ENCODE measurements at places on chromosomes 11 and 22. TPM values are rescaled to one million over a fixed set of nuclear protein-coding genes. Genes with fewer than 3 reads are reported as not detected.

DNA sequence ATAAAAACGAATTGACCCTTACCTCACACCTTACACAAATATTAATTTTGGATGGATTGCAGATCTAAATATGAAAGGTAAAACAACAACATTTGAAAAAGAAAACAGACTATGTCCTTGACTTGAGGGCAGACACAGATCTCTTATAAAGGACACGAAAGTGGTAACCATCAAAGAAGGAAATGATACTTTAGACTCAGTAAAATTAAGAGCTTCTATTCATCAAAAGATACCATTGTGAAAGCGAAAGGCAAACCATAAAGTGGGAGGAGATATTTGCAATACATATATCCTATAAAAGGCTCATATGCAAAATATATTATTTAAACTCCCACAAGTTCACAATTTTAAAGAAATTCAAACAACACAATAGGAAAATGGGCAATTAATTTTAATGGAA is 5.0 kb downstream of the HEPACAM start:
- DNase-seq, result no peak

The IL17REL gene
- total RNA-seq, result 0.31 TPM

DNA sequence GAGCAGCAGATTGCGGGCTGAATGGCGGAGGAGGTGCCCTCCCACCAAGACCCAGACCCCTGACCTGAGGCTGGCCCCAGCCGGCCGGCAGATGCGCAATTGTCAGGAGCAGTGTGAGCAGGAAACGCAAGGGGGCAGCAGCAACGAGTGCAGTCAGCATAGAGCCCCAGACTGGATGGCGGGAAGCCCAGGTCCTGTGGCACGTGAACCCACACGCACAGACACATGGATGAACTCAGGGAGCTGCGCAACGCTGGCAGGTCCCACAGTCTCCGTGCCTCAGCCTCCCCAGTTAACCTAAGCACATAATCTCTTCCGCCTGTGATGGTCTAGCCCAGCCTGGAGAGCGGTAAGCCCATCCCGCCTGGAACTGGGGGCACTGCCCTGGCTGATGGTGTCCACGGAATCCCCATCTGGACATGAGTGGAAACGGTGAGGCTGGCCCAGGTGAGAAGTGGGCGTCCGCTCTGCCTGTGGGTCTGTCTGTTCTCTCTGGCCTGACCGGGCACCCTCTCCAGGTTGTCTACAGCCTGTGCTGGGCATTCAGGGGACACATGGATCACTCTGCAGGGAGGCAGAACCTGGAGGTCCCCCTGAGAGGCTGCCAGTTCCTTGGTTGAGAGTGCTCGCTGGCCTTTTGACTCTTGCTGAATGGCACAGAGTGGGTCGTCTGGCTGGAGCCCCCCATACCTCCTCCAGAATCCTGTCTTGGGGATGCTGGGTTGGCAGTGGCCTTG is 626 bp upstream of the TBX10 start:
- peak; percentile 93 for DNase-seq

DNA sequence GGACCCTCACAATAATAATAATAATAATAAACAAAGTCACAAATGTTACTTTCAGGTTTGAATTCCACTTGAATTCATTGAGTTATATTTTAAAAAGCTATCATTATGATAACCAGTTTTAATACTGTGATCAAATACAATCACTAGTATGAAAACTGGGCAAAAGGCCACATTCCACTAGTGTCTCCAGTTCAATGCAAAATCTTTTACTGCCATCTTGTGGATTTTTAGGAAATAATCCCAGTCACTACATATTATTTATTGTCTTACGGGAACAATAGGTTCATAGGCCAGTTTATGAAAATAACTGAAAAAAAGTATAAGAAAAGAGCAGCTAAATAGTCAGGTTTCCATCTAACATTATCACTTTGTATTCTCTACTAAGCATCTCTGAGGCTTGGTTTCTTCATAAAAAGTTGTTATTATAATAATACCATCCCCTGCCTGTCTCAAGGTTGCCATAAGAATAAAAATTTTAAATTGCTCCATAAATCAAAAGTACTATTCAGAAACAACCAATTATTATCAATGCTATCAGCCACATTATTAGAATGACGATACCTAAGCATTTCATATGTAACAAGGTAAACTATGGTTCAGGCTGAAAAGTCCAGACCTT is 533.9 kb upstream of the CCDC90B start:
- DNase-seq, result peak; percentile 58

- no peak for DNase-seq
These were observed 56.5 kb upstream of the CABP7 start for GRCh38 chr22:29663180-29663821.

The SUN2 gene
- 12.6 TPM for total RNA-seq

GRCh38 chr11:59473015-59473414 is at the start of gene OR4D10:
TSS of gene OR4D10 (plus strand) at chr11:59473315. CDS start at chr11:59477430, 4,115 bp downstream.
- no peak for DNase-seq

DNA sequence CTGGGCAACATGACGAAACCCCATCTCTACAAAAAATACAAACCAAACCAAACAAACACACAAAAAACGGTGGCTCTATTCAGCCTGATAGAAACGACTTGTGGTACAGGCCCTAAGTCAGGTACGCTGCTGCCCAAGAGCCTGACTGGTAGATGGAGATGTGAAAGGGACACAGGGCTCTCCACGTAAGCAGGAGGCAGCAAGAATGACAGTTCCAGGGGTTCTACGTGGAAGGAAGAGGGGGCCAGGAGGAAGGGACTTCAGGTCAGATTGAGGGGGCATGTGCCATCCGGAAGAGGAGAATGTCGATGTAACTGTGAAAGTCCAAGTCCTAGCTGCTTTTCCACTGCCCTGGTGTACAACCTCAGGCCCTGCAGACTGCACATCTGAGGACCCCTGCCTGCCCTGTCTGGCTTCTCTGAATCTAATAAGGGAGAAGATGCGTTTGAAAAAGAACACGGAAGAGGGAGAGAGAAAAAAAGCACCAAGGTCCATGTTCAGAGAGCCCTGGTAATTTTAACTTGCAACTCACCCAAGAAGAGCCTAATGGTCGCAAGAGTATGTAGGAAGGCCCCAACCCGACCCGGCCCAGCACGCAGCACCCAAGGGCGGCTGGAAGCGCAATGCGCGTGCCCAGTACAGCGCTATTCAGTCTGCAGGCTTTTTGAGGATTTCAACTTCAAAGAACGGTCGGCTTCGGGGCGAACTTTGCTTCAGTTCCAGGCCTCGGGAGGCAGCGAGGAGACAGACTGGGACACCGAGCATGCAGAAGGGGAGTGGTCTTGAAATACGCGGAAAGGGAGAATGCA is 909 bp upstream of the ZNRD2 start:
- no peak for DNase-seq

The PYGM gene
- 4.4 TPM for total RNA-seq

- DNase-seq, result peak; percentile 62
These were observed 66.9 kb downstream of the NFAM1 start for GRCh38 chr22:42365111-42365865.

- peak; percentile 11 for DNase-seq
These were observed 35.3 kb downstream of the MAP6 start for GRCh38 chr11:75633409-75634066.

DNA sequence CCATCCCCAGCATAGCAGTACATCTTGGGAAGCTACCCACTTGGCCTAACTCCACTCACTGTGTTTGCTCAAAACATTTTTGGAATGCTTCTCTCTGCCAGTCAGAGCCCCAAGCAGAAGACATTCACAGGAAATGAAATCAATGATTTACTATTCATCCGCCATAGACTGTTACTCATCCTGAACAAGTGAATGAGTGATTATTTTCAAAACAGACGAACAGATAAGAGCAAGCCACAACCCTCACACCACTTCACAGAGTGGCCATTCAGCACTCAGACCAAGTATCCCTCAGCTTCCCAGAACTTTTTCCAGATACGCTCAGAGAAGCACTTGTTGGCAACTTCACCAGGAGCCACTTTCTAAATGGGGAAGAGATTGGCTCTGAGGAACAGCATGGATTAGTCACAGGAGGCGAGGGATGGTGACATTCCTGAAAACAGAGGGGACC is 13.0 kb upstream of the UBASH3B start:
- DNase-seq, result no peak

The OSBP2 gene
- 7.1 TPM for total RNA-seq

The CRYAB gene
- 6.1 TPM for total RNA-seq

DNA sequence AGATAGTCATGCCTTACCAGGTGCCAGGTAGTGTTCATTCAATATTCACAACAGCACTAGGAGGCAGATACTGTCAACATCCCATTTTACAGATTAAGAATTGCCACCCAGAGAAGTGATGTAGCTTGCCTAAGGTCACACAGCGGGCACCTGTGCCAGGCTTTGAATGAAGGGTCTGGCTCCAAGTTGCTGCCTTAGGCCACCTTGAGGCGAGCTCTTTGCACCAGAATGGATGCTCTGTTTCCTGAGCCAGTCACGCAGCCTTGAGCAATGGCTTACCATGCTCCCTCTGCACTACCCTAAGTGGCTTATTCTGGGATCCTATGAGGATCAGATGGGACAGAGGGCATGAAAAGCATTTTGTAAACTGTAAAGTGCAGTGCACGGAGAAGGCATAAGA is 25.1 kb upstream of the TIMP3 start:
- no peak for DNase-seq

The RBMXL2 gene
- total RNA-seq, result not detected

DNA sequence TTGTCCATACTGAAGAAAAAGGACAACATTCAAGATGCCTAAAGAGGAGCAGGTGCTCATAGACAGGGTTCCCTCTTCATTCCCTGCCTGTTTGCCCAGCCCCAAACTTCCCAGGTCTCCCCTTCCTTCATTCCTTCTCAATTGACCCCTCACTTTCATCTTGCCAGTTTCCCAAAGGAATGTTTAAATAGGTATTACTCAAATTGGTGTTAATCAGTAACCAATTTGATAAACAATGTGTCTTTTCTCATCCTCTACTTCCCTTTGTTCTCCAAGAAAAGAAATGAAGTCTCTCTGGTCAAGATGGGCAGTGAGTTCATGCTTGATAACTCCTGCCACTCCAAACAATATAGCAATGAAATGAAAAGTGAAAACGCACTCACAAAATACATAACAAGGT is 101.9 kb downstream of the TMPRSS5 start:
- no peak for DNase-seq

The MS4A6E gene
- not detected for total RNA-seq

GRCh38 chr22:49418943-49419342 is 408.7 kb downstream of the BRD1 start:
- no peak for DNase-seq

The CCDC157 gene
- 6.9 TPM for total RNA-seq

DNA sequence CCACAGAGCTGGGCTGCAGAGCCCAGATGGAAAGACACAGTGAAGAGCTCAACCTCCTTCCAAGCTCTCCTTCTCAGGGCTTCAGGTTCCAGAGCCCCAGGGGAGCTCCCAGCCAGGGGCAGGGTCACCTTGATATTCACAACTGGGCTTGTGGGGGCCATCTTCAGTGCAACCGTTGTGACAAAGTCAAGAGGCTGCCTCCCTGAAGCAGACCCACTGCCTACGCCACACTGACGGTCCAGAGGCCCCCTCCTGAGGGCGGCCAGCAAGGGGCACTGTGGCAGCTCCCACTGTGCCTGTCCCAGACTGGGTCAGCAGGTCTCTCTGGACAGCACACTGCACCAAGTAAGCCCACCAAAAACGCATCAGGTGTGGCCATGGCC is 84.1 kb downstream of the DGCR2 start:
- DNase-seq, result no peak

GRCh38 chr22:17319546-17319945 is 49.7 kb upstream of the CECR2 start:
- no peak for DNase-seq

The PKP3 gene
- 18.7 TPM for total RNA-seq

The TRIOBP gene
- total RNA-seq, result 48.4 TPM

DNA sequence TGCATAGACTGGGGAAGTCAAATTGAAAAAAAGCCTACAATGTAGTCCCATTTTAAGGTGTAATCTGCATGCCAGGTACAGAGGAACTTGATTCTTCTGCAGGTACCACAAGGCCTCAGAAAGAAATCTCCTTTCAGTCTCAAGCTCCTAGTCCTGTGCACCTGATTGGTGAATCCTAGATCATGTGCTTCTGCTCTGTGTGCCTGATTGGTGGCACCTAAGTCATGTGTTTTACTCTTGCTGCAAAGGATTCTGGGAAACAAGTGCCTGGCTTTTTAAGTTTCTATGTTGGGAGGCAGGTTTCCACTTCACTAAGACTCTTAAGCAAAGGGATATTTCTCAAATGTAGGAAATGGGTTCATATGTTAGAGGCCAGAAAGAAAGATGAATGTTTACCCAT is 29.1 kb downstream of the INSC start:
- DNase-seq, result no peak

The NXPE4 gene
- total RNA-seq, result not detected

DNA sequence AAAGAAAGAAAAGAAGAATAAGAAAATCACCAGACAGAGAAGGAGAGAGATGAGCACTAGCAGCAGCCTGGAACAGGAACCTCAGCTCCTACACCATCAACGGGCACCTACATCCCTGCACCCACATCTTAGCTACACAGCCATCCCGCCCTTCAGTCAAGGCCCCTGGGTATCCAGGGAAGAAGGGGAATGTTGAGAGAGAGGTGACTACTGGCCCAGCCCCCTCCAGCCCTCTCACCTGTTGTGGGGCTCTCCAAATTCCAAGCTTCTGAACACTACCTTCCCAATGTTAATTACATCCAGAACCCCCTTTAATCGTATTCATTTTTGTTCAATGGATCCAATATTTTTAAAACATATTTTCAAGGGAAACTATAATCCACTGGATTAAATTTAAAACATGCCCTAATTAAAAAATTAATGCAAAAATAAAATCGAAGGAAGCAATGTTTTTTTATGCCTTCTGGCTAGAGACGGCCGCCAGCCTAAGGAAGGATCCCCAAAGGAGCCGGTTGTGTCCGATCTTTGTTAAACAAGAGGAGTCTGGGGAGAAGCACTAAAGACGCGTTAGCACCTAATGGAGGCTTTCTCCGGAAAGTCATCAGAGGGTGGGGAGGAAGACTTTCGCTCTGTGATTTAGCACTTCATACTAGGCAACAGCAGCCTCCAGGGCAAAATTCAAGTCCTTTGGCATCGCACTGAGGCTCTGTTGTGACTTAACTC is 9.5 kb downstream of the TPST2 start:
- peak; percentile 66 for DNase-seq

- no peak for DNase-seq
These were observed 37.5 kb upstream of the DDI1 start for GRCh38 chr11:103998826-103999508.

- peak; percentile 73 for DNase-seq
These were observed 2.0 kb downstream of the CTNND1 start for GRCh38 chr11:57763568-57763967.

- DNase-seq, result no peak
These were observed 15.4 kb downstream of the CARD10 start for GRCh38 chr22:37503850-37504249.

The TST gene
- 32.7 TPM for total RNA-seq

DNA sequence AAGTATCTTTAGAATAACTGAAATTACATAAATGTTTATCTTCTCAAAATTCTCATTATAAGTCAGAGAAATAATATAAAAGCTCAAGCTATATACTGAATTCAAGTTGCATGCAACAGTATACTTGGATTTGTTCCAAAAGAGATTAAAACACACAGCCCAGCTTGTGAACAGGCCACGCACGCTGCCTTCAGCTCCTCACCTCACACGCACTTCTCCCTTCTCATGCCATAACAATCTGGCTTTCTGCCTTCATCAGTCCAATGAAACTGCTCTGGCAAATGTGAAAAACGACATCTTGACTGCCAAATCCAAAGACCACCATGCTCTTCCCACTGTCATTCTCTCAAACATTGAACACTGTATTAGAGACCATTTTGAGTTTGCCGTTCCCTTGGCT is 22.1 kb downstream of the ATP6V1E1 start:
- DNase-seq, result no peak
